CD4-positive, alpha-beta T cell treated with Interleukin-6 at 100 ng/mL for 8 hours (primary cell): ENCODE measurements at places on chromosomes 1 and 21.
A peak's percentile ranks its signal among the peaks of the same experiment; 100 is the strongest.

- DNase-seq, result no peak
Measured at GRCh38 chr1:110286564-110286963, 52.6 kb upstream of the RBM15 start.

DNA sequence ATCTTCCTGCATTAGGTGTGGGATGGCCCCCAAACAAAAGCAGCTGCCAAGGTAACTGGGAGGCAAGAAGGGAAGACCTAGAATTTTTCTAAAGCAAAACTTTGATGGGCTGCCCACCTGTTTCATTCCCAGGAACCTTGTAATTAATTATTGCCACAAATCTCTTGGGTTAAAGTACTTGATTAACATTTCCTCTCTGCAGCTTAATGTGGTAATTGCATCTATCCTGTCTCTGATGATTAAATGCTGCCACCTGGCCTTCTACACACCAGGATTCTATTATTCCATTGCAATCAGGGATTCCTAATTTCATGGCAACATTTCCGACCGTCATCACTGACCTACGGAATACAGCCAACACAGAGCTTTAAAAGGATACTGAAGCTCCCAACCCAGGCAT is 68.3 kb upstream of the RC3H1 start:
- DNase-seq, result no peak

DNA sequence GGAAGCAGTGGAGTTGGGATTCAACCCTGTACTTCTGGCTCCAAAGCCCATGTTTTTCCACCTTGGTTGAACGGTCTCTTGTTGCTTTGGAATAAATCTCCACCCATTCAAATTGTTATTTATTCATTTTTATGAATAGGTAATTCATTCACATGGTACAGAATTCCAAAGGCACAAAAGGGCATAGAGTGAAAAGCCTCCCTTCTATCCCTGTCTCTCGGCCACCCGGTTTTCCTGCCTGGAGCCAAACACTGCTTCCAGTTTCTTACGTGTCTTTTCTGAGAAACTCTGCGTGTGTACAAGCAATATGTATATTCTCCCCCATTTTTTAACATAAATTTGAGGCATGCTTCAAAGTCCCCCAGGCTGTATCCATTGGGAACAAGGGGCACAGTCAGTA is 3.9 kb downstream of the EXTL1 start:
- no peak for DNase-seq

GRCh38 chr1:160046494-160047110 is 14.8 kb upstream of the PIGM start:
- DNase-seq, result peak; percentile 38

- no peak for DNase-seq
Measured at GRCh38 chr1:55927702-55928290, 651.6 kb downstream of the PLPP3 start.

GRCh38 chr1:180778782-180779398 is 133.8 kb upstream of the KIAA1614 start:
- no peak for DNase-seq

- DNase-seq, result no peak
Measured at GRCh38 chr1:240465531-240465940, 146.4 kb downstream of the GREM2 start.
